PC-9 (cell line): ENCODE measurements at places on chromosomes 12 and 14.
A peak's percentile ranks its signal among the peaks of the same experiment; 100 is the strongest.

DNA sequence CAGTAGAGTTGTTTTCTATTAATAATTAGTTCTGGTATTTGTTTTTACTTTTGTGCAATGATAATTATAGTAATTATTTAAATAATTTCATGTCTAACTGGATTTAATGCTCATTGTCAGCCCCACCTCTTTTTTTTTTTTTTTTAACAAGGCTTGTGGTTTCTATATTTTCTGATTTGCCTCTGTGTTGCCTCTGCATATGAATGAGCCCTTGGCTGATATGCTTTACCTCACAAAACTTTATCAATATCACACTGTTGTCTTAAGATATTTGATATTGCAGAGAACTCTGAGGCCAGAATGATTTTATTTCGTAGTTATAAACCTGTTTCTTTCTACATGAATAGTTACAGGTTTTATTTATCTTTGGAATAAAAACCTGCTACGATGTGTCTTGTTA, 116.2 kb upstream of the ATP2B1 start:
- DNase-seq: no peak

- DNase-seq: no peak
Observed at GRCh38 chr12:20210621-20211215, 157.6 kb upstream of the PDE3A start.

DNA sequence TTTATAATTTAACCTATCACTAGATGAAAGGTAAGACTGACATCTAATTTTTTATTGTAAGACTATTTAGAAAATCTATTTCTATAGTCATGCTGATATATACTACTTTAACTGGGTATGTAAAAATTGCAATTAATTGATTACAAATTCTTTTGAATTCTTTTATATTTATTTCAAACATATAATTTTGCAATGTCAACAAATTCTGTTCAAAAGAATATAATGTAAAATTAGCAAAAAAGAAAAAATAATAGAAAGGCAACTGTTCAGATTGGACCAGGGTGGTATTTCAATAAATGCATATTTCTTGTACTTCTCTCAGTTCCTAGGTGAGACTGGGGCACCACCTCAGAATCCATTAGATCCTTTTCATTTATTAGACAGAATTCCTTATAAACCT, 1053.5 kb upstream of the FBXO33 start:
- no peak for DNase-seq

DNA sequence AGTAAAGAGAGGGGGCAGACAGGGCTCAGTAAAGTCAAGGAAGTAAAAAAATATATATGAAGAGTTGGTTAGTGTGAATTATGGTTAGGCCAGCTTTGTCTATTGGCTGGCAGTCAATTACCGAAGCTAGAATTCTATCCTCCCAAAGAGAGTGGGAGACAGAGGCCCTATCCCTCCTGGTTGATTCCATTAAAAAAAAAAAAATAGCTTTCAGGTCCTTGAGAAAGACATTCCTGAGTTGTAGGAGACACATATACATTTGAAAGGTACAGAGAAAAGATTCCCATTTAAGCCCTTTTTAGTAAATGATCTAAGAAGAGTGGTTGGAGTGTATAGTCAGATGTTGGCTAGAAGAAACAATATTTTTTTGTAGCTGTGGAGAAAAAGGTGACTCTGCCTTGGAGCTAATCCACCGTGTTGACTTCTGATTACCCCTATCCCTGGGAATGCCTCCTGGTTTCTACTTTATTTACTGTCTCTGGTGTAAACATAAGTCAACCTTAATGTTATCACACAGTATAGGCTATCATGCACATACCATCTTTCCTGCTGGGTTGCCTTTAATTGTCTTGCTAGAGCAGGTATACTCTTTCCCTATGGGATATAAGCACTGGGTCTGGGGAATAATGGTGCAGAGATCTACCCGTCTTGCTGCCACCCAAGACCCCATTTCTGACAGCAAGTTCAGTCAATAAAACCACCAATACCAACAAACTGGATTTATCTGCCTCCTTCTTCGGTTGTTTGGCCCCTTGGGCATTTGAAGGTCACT, 859.9 kb upstream of the ATXN7L3B start:
- no peak for DNase-seq

DNA sequence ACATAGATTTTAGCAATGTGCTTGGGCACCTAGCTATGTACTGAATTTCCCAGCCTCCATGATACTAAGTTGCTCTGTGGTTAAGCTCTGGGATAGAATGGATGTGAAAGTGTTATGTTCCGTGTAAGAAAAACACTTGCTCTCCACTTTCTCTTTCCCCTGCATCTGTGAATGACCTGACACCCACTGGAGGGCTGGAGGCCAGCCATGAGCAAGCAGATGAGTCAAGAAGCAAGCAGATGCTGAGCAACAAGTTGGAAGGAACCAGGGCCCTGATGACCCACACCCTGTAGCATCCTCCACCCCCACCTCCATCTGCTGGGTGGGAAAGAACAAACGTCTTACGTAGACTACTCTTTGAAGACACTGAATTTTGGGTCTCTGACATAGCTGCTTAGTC, 56.6 kb downstream of the EID3 start:
- DNase-seq: no peak

DNA sequence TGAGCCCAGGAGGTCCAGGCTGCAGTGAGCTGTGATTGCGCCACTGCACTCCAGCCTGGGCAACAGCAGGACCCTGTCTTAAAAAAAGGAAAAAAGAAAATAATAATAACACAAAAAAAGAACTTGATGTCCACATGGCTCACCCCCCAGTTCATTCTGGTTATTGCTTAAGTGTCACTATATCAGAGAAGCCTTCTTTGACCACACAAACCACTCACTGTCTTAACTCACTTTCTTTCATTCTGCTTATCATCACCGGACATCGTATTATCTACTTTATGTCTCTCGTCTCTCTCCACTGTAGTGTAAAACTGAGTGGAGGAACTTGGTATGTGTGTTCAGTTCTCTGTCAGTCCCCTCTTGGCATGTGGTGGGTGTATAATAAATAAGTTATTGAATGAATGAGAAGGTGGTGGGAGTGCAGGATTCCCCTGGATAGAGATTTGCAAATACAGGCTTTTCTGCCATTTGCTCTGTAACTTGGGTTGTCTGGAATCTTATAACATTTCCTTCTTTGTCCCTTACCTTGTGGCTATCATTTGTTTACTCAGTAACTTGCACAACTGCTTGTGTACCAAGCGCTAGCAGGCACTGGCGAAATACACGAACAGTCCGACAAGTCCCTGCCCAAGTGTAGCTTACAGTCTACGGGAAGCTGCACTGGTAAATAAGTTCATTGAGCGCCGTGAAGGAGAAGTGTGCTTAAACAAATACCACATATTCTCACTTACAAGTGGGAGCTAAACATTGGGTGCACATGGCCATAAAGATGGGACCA, 86.6 kb upstream of the TRAF3 start:
- DNase-seq: peak; percentile 15

DNA sequence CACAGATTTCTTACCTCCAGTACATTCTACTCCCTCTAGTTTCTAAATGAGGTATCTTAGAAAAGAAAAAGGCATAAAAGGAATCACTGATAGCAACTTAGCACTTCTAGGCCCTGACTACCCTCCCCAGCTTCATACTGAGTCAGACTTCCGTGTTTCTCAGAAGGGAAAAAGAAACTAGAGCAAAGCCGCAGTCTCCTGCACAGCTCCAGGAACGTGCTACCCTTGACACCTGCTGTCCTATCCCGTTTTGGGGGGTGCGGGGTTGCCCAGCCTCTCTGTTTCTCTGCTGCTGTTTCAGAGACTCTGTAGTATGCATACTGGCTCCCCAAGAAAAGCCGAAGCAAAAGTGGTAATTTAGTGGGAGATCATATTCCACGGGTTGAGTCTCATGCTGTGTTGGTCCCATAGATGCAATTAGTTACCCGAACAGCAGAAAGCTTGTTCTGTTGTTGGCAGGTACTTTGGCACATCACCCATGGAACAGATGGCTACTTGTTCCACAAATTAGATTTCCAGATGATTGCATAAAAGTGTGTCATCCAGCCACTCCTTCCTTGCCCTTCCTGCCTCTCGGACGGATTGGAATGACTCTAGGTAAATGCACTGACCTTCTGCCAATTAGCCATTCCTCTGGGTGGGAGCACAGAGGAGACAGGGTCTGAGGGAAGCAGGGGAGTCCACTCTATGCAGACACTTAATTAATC, 438.1 kb downstream of the FUT8 start:
- DNase-seq: no peak

- no peak for DNase-seq
Observed at GRCh38 chr12:50042693-50043092, 14.7 kb upstream of the ASIC1 start.

GRCh38 chr14:95221531-95221930, 64.2 kb upstream of the DICER1 start:
- no peak for DNase-seq

DNA sequence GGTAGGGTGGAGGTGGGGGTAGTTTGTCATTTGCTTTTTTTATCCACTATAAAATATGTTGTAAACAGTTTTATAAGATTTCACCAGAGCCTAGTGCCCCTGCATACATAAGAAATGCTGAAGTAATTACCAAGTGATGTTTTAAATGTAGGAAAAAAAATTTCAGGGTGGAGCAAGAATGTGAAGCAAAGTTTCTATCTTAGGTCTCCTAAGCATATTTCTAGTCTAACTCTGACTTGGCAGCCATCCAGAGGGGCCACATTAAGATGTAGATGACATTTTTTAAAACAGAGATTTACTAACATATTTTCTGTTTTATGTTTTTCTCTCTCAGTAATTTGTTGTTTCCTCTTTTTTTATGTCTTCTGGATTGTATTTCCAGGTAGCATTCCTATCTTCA, 15.8 kb upstream of the KRAS start:
- no peak for DNase-seq

DNA sequence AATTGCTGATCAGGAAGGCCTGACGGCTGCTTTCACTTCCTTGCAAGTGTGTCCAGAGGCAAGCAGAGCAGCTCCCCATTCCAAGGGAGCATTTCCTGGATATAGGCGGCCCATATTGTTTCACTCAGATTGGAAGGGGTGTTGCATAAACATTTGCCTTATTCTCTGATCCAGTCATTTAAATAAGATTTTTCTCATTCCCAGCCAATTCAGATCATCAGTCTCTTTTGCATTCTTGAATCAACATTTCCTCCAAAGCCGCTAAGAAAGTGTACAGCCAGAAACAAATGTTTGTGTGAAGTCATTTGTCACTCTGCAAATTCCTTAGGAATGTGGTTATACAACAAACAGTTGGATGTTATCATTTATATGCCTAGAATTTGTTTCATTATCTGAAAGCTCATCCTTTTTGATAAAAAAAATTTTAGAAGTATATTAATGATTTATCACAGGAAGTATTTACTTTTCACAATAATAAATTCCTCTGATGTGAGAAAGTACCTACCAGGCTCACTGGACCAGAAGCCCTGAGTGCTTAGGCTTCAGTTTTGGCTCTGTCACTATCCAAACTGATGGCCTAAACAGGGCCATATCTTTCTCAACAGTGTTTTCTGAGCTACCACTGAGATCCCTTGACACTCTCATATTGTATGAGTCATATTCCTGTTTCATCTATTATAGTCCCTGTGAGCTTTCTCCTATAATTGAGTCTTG, 379.6 kb downstream of the CCDC91 start:
- peak; percentile 96 for DNase-seq

DNA sequence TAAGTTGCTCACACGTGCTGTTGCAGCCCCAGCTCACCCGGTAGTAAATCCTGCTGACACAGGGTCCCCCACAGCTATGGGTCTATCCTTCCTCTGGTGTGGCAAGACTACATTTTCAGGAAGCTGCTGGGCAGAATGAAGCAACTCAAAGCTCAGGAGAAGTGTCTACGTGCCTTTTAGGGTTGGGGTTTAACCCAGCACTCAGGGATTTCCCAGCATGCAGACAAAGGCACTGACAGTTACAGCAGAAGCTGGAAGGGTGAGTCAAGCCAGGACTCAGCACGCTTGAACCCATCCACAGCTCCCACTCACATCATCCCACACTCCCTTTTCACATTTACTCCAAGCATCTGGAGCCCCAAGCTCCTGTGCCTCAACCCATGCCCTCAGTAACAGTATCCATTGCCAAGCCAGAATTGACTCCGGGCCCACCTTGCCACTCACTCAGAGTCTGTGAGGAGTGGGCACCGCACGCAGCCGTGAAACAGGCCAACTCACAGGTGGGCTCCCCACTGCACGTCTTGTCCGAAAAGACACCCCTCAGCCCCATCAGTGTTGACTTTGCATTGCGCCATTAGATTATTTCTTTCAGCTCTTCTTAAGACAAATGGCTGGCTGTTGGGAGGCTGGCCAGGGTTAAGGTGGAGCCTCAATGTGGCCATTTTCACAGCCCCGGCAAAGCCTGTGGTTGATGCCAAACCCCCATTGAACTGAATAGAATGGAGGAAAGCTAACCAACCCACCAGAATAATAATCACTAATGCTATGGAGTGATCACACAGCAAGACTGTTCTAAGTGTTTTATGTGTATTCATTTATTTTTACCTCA, 59.6 kb downstream of the ZFP36L1 start:
- no peak for DNase-seq

DNA sequence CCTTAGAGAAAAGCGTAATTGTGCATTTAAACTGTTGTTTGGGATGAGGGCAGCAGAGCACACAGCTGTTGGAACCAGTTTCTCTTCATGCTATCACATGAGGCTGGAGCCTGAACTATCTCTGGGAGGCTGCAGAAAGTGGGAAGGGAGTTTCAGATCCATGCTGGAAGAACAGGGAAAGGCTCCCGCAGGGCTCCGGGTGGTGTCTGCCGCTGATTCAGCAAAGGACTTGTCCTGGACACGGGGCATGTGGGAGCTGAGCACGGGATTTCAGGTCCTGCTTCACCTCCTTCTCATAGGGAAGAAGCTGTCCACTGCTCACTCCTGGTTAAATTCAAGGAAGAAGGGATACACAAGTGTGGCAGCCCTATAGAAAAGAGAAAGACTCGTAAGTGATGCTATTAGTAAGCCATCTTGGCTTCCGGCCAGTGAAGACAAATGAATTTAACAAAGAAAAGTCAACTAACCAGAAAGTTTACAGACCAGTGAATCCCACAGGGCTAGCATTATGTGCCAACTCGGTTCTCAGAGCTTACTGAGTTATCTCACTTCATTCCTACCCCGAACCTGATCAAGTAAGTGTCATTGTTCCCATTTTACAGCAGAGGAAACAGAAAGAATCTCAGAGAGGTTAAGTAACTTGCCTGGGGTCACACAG, 6.7 kb upstream of the FZD10 start:
- DNase-seq: no peak

DNA sequence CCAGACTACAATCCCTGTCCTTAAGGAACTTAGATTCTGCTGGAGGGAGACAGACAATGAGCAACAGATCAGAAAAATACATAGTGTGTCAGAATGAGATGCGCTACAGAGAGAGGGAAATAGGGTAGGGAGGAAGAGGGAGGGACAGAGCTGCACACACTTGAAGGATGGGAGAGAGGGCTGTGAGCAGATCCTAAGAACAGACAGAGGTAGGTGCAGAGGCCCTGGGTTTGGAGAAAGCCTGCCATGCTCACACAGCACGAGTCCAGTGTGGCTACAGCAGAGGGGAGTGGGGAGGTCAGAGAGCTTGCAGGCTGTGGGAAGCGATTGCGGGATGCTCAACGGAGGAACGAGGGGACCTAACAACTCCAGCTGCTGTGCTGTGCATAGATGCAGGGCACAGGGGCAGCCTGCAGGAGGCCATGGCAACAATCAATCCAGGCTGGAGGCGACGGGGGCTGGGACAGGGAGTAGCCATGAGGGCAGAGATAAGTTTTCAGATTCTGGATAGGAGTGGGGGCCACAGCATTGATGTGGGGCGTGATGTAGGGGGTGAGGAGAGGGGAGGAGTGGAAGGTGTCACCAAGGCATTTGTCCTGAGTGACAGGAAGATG, 20.7 kb downstream of the FAIM2 start:
- no peak for DNase-seq

- no peak for DNase-seq
Observed at GRCh38 chr12:123829561-123829960, 67.5 kb downstream of the DNAH10 start.

GRCh38 chr14:68468437-68469207, 324.2 kb downstream of the ZFP36L1 start:
- DNase-seq: peak; percentile 71
